ENCODE measurements at places on chromosomes 3 and 15.

GRCh38 chr3:169838511-169839030, 25.9 kb upstream of the LRRC34 start:
- no peak for DNase-seq

DNA sequence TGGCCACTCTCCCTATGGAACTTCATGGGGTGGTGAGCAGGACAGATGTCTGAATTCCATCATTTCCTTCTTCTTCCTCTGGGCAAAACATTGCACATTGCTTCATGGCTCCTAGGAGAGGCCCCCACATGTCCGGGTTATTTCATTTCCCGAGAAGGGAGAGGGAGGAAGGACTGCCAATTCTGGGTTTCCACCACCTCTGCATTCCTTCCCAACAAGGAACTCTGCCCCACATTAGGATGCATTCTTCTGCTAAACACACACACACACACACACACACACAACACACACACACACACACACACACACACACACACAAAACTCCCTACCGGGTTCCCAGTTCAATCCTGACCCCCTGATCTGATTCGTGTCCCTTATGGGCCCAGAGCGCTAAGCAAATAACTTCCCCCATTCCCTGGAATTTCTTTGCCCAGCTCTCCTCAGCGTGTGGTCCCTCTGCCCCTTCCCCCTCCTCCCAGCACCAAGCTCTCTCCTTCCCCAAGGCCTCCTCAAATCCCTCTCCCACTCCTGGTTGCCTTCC, 1.9 kb downstream of the RHO start:
- DNase-seq: no peak

- DNase-seq: no peak
Observed at GRCh38 chr15:92226020-92226612, 167.6 kb upstream of the ST8SIA2 start.

DNA sequence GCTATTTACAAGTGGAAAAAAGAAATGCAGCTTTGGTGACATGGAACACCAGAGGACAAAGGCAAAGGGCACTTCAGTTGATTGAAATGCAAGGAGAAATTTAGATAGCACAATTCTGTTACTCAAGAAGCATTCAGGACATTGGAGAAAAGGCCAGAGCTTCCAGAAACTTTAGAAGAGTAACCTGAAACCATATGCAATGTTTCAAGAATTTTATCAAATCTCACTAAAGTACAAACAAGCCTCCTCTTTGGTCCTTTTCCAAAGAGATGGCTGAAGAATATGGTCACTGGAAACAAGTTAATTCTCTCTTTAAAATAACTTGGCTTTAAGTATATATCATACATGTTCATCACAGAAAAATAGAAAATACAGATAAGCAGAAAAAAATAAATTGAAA, 14.6 kb upstream of the LMOD3 start:
- DNase-seq: no peak

DNA sequence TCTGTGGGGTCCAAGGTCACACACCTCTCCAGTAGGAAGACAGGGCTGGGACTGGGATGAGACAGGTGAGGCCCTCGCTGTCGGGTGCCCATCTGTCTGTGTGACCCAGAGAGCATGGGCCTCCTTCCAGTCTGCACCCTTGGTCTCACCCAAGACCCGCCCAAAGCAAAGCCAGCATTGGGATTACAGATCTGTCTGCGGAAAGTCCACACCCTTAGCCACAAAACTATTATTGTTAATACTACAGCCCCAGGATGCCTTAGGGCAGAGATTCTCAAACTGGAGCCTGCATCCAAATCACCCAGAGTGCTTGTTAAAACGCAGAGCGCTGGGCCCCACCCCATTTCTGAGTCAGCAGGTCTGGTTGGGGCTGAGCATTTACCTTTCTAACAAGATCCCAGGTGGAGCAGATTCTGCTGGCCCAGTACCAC, 58.5 kb upstream of the ZNF148 start:
- no peak for DNase-seq

GRCh38 chr15:96502196-96502595, 171.7 kb downstream of the NR2F2 start:
- no peak for DNase-seq

- no peak for DNase-seq
Observed at GRCh38 chr15:57343048-57343447, 33.3 kb upstream of the CGNL1 start.

- DNase-seq: peak; percentile 12
Observed at GRCh38 chr15:95259513-95259912, 1028.2 kb downstream of the MCTP2 start.

DNA sequence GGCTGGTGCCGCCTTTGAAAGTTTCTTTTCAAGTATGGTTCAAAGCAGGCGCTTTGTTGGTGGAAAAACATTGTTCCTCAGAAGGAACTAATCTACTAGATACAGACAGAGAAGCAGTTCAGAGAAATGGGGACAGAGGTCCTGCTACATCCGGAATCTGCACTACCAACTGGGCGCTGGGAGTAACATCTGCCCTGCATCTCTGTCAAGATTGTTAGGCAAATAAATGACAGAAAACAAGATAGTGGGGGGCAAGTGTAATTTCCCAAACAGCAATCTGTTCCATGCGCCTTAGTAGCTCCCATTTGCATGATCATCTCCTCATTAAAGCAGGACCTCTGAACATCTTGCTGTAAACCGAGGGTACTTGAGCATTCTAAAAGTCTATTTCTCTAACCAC, 17.4 kb downstream of the TLE3 start:
- no peak for DNase-seq

- no peak for DNase-seq
Observed at GRCh38 chr3:171614318-171614921, 154.2 kb upstream of the TNIK start.

DNA sequence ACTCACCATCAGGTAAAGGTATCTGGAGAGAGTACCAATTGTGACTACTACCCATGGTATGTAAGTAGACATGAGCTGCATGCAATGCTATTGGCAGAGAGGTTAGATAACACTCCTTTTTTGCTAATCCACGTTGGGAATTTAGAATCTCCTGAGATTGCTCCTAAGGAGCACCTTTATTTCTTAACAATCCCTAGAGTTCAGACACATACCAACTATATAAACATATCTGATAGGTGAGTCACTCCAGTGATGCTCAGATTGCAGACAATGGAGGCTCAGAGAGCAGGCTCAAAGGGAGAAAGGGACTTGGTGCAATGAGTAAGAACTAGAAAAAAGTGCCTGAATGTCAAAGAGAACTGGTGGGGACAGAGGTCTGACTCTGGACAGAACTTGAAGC, 47.0 kb upstream of the LRRFIP2 start:
- no peak for DNase-seq

GRCh38 chr3:177179281-177180067, 17.8 kb downstream of the TBL1XR1 start:
- DNase-seq: no peak

- no peak for DNase-seq
Observed at GRCh38 chr3:120399372-120399771, 50.2 kb upstream of the LRRC58 start.

DNA sequence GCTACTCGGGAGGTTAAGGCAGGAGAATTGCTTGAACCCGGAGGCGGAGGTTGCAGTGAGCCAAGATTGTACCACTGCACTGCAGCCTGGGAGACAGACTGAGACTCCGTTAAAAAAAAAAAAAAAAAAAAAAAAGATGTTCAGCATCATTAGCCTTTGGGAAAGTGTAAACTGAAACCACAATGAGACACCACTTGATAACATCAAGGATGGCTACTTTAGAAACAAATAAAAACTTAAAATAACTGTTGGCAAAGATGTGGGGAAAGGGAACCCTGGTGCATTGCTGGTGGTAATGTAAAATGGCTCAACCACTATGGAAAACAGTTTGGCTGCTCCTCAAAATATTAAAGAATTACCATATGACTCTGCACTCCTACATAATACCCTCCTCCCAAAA, 1.9 kb downstream of the LEO1 start:
- no peak for DNase-seq

- no peak for DNase-seq
Observed at GRCh38 chr15:89802231-89802928, 12.3 kb downstream of the ANPEP start.

DNA sequence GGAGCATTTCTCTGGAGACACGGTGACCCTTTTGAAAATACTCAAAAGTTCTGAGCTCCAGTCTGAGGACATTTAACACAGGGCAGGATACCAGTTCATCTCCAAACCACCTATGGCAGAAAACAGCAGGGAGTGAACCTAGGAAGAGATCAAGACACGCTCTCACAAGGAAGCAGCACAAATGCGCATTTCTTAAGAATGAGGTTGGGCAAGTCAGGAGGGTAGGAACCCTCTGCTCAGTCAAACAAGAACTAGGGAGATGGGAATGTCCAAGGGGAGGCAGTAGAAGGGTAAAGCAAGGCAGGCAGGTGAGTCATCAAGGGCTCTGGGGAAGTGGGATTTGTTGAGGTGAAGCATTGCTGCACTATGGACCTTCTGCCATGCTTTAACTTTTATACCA, 60.3 kb upstream of the PSMD6 start:
- no peak for DNase-seq

GRCh38 chr15:77538027-77538451, 94.7 kb downstream of the LINGO1 start:
- no peak for DNase-seq

DNA sequence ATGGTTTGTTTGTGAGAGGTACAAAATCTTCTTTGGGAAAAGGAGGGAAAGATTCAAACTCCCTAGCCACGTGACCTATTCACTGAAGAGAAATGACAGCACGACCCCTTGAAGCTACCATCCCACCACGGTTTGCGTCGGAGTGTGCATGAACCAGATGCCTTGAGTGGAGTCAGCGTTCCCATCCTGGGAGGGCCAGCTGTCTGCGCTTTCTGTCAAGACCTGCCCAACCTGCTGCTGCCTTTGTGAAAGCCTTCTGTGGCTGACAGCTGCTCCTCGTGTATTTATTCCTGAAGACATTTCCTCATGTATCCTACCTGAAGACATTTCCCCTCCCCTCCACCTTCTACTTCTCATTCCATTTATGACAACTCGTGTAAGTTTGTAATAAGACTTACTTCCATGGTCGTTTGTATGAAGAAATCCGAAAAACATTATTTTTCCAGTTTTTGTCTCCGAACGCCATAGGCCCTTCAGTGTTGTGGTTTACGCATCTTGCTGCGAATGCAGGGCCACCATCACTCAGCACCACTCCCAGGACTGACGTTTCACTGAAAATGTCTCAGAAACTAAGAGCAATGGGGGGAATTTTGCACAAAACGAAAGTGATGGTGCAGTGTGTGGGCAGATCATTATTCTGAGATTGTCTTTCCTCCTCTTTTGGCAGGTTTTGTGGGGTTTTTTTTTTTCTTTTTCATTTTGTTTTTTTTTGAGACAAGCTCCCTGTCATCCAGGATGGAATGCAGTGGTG, 18.9 kb downstream of the EBLN2 start:
- no peak for DNase-seq

- DNase-seq: no peak
Observed at GRCh38 chr3:23704298-23704697, 101.5 kb upstream of the UBE2E1 start.

DNA sequence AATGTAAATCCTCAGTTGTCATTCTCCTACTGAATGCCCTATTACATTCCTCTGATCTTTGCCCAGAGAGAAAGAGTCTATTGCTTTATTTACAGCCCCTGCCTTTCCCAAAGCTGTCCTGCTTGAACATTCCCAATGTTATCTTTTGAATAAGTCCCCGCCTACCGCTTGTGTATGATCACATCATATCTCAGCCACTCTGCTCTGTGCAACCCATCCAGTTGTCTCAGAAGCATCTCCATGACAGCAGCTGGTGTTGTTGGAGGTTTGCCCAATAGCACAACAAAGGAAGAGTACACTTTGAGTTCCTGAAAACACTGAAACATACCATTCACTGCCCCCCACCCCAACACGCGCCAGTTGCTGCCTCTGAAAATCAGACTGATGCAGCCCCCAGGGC, 22.0 kb upstream of the FAM3D start:
- no peak for DNase-seq

GRCh38 chr3:186612065-186612464, 795 bp upstream of the AHSG start:
- DNase-seq: no peak

- no peak for DNase-seq
Observed at GRCh38 chr3:170021083-170021482, 16.7 kb upstream of the GPR160 start.

GRCh38 chr3:27090275-27091041, 278.7 kb downstream of the NEK10 start:
- DNase-seq: no peak

DNA sequence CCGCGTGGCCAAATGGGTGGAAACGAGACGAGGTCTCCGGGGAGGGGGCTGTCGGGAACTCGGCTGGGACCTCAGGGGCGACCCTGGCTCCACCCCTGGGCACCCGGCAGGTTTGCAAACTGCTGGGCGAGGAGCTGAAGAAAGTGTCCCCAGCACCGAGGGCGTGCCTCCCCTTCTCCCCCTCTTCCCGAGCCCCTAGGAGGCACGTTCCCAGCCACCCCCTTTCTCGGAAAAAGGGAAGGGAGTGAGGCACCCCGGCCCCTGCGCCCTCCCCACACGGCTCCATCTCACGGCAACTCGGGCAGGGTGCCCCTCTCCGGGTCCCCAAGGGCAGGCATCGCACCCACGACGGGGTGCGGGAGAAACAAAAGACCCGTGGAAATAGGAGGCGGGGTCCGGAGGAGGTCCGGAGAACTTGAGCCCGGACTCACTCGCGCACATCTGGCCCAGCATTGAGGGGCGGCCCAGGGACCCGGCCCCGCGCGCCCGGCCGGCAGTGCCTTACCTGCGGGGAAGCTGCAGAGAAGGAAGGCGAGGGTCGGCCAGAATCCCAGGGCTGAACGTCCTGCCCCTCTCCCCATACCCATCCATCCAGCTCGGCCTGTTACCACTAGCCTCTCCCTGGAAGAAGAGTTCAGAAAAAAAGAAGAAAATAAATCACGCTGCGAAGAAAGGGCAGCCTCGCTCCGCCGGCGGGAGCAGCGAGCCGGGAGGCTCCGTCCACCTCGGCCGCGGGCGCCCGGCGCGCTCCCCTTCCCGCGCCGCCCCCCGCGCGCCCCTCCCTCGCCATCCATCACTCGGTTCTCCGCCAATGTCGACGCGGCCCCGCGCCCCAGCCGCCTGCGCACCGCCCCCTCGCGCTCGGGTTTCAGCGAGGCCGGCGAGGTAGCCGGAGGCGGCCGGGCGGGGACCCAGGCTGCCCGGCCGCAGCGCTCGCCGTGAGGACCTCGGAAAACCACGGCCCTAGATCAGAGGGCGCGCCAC, 16.3 kb downstream of the RGMA start:
- no peak for DNase-seq

DNA sequence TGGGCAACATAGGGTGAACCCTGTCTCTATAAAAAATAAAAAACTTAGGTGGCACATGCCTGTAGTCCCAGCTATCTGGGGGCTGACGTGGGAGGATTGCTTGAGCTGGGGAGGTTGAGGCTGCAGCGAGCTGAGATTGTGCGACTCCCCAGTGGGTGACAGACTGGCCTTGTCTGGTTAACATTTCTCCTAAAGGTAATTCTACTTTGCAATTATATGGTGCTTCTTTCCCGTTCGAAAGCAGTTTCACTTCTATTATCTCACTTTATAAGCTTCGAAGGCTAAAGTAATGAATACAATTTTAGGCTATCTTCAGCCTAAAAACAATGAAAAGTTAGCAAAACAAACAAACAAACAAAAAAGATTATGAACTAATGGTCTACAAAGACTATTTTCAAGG, 35.3 kb downstream of the COMMD2 start:
- DNase-seq: no peak

Data from KG1 (cell line).